ENCODE measurements at places on chromosomes 7 and 10. TPM values are rescaled to one million over a fixed set of nuclear protein-coding genes. Genes with fewer than 3 reads are reported as not detected.

The AEBP1 gene
- total RNA-seq = 26.7 TPM

The ATP6V0A4 gene
- total RNA-seq = 1.1 TPM

DNA sequence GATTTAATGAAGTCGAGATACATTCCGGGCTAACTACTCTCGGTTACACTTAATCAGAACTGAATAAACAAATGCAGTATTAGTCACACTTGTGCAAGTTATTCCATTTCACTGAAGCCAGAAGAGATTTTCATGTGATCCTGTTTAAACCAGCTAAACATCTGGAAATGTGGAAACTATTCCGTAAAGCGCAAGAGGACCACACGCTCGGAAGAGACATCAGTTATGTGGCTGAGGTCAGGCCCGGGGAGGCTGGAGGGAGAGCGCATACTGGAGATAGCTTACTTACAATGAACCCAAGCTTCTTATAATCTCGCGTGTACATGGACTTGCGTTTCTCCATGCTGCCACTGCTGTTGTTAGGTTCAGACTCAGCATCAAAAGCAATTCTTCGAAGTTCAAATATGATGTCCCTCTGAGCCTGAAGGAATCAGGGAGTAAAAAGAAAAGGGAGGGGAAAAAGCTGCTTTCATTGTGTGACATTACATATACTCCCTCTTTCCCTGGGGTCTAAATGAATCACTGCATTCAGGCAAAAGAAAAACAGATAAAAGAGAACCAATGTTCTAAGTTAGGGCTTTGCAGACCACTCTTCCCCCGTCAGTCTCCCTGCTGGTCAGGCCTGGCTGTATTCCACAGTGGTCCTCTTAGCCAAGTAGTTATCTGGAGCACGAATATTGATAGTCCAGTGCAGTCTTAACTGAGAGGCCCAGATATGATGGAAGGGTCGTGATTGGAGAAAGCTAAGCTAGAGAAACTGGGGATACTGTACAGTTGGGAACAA, 237.4 kb downstream of the ELMO1 start:
- H3K4me3 ChIP-seq = no peak overlapping the region
- H3K4me1 ChIP-seq = peaks cover 30% of the 10 kb centered on the region
- H3K36me3 ChIP-seq = no peaks in the 10 kb centered on the region
- peak overlapping the region; percentile 73 for H3K27ac ChIP-seq
- no peaks in the 10 kb centered on the region for H3K27me3 ChIP-seq
- peak; percentile 75 for DNase-seq

GRCh38 chr10:30988831-30989435, 42.7 kb downstream of the ZNF438 start:
- DNase-seq = no peak
- no peaks in the 10 kb centered on the region for H3K36me3 ChIP-seq

The RET gene
- total RNA-seq = 0.50 TPM

The GIMAP1 gene
- total RNA-seq = not detected

- no peak overlapping the region for H3K4me3 ChIP-seq
- no peak overlapping the region for H3K27ac ChIP-seq
- H3K4me1 ChIP-seq = no peaks in the 10 kb centered on the region
- no peak for DNase-seq
Observed at GRCh38 chr7:67573639-67574038, 577.0 kb downstream of the TYW1 start.

The TAS2R38 gene
- total RNA-seq = not detected

- H3K4me3 ChIP-seq = no peak overlapping the region
- DNase-seq = no peak
- no peaks in the 10 kb centered on the region for H3K27me3 ChIP-seq
- no peaks in the 10 kb centered on the region for H3K36me3 ChIP-seq
Observed at GRCh38 chr7:158446706-158447105, 140.9 kb downstream of the PTPRN2 start.

- H3K4me3 ChIP-seq = peak overlapping the region; percentile 43
- H3K27ac ChIP-seq = peak overlapping the region; percentile 75
- peak; percentile 28 for DNase-seq
- H3K27me3 ChIP-seq = peaks cover 96% of the 10 kb centered on the region
- H3K36me3 ChIP-seq = no peaks in the 10 kb centered on the region
Observed at GRCh38 chr7:35254496-35255442, 869 bp upstream of the TBX20 start.

GRCh38 chr7:28137463-28137862, 43.1 kb downstream of the JAZF1 start:
- peaks cover 10% of the 10 kb centered on the region for H3K4me1 ChIP-seq
- no peak for DNase-seq
- H3K4me3 ChIP-seq = no peak overlapping the region

DNA sequence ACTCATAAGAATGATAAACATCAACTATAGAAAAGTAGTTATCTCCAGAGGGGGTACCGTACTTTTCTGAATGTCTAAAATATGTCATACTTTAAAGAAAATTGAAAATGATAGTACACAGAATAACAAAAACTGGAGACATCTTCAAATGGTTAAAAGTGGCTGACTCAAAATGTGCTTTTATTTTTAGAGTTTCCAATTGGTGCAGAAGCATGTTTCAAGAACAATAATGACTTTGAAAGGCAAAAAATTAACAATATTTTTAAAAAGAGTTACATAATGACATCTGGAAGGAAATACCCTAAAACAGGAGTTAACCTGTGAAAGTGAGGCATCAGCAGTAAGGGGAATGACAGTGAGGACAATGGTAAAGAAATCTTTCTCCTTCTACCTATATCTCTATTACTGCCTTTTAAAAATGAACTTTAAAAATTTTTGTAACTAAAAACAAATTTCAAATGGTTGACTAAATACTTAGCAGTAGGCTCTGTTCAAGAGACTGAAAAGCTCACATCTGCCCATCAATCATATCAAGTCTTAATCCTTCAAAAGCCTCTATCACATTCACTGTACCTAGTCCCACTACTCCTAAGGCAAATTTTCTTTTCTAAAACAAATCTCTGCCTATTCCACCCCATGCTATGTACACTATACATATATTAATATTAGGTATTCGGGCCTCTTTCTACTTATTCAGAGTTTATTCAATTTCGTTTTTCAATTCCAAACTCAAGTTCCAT, 3.0 kb downstream of the ASZ1 start:
- no peak overlapping the region for H3K27ac ChIP-seq
- H3K27me3 ChIP-seq = no peaks in the 10 kb centered on the region
- no peak overlapping the region for H3K4me3 ChIP-seq
- no peak for DNase-seq
- no peaks in the 10 kb centered on the region for H3K4me1 ChIP-seq

GRCh38 chr10:104301907-104302690, 33.1 kb downstream of the GSTO2 start:
- H3K27me3 ChIP-seq = no peaks in the 10 kb centered on the region
- H3K27ac ChIP-seq = no peak overlapping the region
- H3K36me3 ChIP-seq = no peaks in the 10 kb centered on the region
- DNase-seq = no peak
- peaks cover 12% of the 10 kb centered on the region for H3K4me1 ChIP-seq
- no peak overlapping the region for H3K4me3 ChIP-seq

GRCh38 chr7:128271471-128271941, 30.4 kb downstream of the LEP start:
- H3K36me3 ChIP-seq = no peaks in the 10 kb centered on the region
- H3K27me3 ChIP-seq = no peaks in the 10 kb centered on the region
- no peak for DNase-seq
- H3K4me1 ChIP-seq = peaks cover 16% of the 10 kb centered on the region

DNA sequence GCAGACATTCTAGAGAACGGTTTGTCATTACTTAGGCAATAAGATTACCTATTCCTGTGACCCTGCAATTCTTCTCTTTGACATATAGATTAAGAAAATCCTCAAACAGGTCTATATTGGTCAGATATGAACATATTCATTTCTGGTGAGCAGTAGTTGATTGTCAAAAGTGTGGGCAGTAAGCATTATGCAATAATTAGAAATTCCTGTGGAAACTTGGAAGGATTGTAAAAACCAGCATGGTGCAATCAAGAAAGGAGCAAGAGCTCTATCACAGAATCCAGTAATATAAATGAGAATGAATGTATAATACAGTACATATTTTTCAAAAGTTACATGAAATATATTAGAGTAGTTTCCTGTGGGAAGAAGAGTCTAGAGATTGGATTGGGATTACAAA, 406.5 kb downstream of the SUGCT start:
- no peak overlapping the region for H3K27ac ChIP-seq
- H3K4me1 ChIP-seq = peaks cover 26% of the 10 kb centered on the region
- H3K27me3 ChIP-seq = no peaks in the 10 kb centered on the region
- no peak overlapping the region for H3K4me3 ChIP-seq

The CTAGE8 gene
- 2.5 TPM for total RNA-seq

The C10orf67 gene
- not detected for total RNA-seq

The ANXA8L1 gene
- total RNA-seq = 54.0 TPM

GRCh38 chr10:124802313-124802675, 675 bp downstream of the ABRAXAS2 start:
- H3K27ac ChIP-seq = peak overlapping the region; percentile 87
- no peak for DNase-seq
- peaks cover 6% of the 10 kb centered on the region for H3K4me1 ChIP-seq
- no peaks in the 10 kb centered on the region for H3K27me3 ChIP-seq

- H3K4me3 ChIP-seq = no peak overlapping the region
- no peaks in the 10 kb centered on the region for H3K27me3 ChIP-seq
- H3K36me3 ChIP-seq = no peaks in the 10 kb centered on the region
- peak; percentile 28 for DNase-seq
- H3K4me1 ChIP-seq = peaks cover 18% of the 10 kb centered on the region
Observed at GRCh38 chr7:115634633-115635032, 395.9 kb downstream of the TFEC start.

DNA sequence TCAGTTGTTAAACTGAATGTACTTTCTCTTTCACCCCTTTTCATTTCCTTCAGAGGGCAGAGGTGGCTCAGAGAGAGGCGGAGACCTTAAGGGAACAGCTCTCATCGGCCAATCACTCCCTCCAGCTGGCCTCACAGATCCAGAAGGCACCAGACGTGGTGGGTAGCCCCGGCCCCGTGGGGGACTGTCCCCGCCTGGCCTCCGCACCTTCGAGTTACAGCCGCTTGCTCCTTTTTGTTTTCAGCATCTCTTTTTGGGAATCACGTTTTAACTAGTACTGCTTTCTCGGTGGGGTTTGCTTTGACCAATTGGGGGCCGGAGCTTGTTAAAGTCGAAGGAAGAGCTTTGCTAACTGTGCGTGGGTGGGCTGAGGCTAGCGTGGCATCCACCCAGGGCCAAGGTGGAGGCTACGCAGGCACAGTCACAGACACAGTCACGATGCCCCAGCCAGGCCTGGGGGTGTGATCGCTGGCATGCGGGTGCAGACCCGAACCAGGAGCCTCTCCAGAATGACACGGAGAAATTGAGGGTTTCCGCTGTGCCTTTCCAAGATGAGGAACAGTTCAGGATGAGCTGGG, 116.2 kb upstream of the SH2B2 start:
- H3K4me3 ChIP-seq = no peak overlapping the region
- H3K27me3 ChIP-seq = no peaks in the 10 kb centered on the region
- H3K4me1 ChIP-seq = no peaks in the 10 kb centered on the region
- no peak for DNase-seq
